ENCODE measurements at places on chromosomes 12 and 14.

DNA sequence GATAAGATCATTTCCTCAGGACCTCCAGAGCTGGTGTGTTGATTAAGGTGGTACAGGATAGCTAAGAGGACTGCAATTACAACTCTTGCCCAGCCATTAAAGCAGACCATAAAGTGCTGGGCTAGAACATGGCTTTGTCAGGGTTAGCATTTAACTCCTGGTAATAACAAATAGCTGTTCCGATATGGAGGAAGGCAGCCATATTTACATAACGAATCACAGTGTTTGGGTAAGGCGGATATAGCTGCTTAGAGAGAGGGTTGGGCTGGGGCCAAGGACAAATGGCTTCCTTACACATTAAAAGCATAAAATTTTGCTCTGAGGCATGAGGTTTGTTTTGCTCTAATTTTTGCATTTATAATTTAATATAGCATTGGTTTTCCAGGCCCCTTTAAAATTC lies 297.7 kb upstream of the DDHD1 start:
- no peak for DNase-seq

- DNase-seq: no peak
These were observed 17.5 kb upstream of the VSX2 start for GRCh38 chr14:74221741-74222140.

GRCh38 chr14:69615496-69616407 lies 4.4 kb downstream of the SUSD6 start:
- no peak for DNase-seq

DNA sequence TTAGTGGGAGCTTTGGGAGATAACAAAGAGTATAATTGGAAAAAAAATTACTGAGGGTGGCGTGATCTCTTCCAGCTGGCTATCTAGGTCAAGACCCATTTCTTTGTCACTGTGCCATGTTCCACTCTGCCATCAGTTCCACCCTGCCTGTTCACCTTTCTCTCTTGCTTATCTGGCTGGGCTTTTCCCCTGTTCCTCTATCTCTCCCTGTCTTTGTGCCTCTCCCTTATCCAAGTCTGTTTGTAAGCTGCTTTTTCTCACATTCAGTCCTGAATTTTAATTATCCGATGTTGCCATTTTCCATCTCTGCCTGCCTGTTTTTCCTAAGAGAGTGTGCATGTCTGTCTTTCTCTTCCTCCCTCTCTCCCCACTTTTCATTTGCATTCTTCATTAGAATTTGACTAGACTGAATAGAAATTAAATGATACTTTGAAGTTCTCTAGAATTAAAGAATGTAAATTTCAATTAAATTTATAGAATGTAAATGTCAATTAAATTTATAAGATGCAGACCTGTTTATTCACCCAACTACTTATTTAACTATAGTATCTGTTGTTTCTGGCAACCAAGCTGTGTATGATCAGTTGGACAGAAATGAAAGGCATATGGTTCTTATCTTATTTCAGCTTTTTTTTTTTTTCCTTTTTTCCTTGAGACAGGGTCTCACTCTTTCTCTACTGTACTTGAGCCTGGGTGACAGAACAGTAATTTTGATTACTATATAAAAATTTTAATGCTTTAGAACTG lies 40.9 kb upstream of the A2ML1 start:
- DNase-seq: no peak

GRCh38 chr12:10690906-10691305 lies 17.1 kb upstream of the STYK1 start:
- DNase-seq: no peak

- no peak for DNase-seq
These were observed 252.6 kb downstream of the FOXN3 start for GRCh38 chr14:89164168-89165073.

GRCh38 chr14:73244541-73245290 lies 7.4 kb downstream of the PAPLN start:
- no peak for DNase-seq

- no peak for DNase-seq
These were observed 203.6 kb upstream of the DIO3 start for GRCh38 chr14:101357559-101358319.

- DNase-seq: no peak
These were observed 20.4 kb downstream of the ACVR1B start for GRCh38 chr12:51971679-51972421.

DNA sequence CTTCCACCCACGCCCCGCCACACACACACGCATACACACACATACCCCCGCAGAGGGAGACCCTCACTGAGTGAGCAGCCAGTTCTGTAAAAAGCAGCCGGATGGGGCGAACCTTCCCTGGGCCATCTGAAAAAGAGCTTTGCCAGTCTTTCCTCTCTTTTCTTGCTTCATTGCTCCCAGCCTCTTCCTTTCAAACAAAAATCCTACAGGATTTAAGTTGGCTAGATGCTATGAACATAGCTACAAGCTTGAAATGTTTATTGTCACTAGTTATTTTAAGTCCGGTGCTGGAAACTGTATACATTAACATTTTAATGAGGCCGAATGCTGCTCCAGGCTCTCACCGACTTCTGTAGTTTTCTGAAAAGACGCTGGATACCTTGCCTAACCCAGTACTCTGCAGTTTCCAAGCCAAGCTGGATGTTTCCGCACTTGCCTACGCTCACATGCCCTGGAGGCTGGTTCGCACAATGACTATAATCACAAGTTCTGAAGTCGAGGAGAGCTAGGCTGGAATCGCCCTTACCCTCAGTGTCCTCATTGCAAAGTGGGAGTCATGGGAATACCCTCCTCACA lies 39.2 kb downstream of the LTBP2 start:
- DNase-seq: no peak

- DNase-seq: no peak
These were observed 88.7 kb upstream of the DHRS4 start for GRCh38 chr14:23864861-23865260.

DNA sequence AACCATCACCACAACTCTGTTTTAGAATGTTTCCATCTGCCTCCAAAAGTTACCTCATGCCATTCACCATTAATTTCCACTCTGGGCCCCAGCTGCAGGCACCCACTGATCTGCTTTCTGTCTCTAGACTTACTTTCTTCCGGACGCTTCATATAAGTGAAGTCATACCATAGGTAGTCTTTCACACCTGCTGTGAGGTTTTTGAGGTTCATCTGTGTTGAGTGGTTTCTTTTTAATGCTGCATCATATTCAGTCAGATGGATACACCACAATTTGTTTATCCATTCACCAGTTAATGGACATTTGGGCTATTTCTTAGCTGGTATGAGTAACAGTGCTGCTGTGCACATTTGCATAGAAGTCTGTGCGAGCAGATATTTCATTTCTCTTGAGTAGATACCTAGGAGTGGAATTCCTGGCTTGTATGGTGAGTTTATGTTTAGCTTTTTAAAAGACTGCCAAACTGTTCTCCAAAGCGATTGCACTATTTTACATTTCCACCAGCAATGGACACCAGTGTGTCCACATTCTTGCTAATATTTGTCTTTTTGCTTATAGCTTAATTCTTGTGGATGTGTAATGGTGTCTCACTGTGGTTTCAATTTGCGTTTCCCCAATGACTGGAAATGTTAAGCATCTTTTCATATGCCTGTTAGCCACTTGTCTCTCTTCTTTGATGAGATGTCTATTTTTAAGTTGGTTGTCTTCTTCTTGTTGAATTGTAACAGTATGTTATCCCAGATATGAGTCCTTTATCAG lies 48.3 kb downstream of the ZFYVE21 start:
- no peak for DNase-seq

- no peak for DNase-seq
These were observed 101.8 kb downstream of the SCARB1 start for GRCh38 chr12:124761871-124762270.

- DNase-seq: no peak
These were observed 63.7 kb upstream of the DDX11 start for GRCh38 chr12:31009976-31010375.

- DNase-seq: no peak
These were observed 444.0 kb upstream of the PDE3A start for GRCh38 chr12:19924360-19924759.

DNA sequence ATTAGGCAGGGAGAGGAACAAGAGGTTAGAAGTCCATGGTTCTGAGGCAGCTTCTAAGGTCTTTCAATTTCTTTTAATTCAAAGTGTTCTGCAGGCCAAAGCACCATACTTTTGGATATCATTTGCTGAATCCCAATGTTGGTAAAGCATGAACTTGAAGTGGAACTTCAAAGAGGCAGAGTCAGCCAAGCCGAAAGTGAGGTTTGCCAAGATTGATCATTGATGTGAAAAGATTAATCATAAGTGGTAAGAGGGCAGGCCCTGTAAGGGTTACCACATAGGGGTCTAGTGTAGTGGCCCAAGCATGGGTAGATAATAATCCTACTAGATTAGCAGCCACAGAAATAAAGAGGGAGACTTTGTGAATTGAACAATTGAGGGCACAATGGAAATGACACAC lies 191.7 kb upstream of the DIO2 start:
- DNase-seq: no peak

- no peak for DNase-seq
These were observed 99.1 kb upstream of the DYNC1H1 start for GRCh38 chr14:101865288-101865687.

DNA sequence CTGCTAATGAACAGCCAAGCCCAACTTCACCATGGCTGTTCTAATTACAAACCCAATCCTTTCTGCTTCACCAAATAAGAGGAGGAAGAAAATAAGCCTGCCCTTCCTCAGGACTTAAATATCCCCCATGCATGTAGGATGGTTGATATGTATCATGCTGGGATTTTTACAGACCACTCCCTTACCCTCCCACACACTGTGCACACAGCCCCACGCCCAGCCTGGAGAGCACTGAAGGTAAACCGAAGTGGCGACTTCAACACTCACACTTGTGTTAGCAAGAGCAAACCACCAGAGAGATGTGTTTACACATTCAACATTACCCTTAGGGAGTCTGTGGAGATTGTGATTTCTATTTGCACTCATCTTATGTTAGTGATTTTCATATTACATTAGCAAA lies 241.2 kb downstream of the EGLN3 start:
- no peak for DNase-seq

- no peak for DNase-seq
These were observed 16.3 kb downstream of the TMEM119 start for GRCh38 chr12:108581311-108582227.

DNA sequence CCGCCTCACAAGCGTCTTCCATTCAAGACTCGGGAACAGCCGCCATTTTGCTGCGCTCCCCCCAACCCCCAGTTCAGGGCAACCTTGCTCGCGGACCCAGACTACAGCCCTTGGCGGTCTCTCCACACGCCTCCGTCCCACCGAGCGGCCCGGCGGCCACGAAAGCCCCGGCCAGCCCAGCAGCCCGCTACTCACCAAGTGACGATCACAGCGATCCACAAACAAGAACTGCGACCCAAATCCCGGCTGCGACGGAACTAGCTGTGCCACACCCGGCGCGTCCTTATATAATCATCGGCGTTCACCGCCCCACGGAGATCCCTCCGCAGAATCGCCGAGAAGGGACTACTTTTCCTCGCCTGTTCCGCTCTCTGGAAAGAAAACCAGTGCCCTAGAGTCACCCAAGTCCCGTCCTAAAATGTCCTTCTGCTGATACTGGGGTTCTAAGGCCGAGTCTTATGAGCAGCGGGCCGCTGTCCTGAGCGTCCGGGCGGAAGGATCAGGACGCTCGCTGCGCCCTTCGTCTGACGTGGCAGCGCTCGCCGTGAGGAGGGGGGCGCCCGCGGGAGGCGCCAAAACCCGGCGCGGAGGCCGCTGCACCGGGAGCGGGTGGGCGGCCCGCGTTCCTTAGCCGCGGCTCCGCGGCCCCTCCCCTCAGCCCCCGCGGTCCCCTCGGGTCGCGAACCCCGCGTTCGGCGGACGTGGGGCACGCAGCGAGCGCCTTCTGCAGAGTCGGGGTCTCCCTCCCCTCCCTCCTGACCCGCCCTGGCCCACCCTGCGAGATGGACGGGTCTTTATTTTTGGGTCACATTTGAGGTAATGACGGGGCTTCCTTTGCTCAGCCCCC lies at the start of gene UBC:
Gene UBC (minus strand): TSS at position 259 of the 847 bp plus-strand sequence. CDS start 879 bp downstream, outside the sequence.
- DNase-seq: no peak

DNA sequence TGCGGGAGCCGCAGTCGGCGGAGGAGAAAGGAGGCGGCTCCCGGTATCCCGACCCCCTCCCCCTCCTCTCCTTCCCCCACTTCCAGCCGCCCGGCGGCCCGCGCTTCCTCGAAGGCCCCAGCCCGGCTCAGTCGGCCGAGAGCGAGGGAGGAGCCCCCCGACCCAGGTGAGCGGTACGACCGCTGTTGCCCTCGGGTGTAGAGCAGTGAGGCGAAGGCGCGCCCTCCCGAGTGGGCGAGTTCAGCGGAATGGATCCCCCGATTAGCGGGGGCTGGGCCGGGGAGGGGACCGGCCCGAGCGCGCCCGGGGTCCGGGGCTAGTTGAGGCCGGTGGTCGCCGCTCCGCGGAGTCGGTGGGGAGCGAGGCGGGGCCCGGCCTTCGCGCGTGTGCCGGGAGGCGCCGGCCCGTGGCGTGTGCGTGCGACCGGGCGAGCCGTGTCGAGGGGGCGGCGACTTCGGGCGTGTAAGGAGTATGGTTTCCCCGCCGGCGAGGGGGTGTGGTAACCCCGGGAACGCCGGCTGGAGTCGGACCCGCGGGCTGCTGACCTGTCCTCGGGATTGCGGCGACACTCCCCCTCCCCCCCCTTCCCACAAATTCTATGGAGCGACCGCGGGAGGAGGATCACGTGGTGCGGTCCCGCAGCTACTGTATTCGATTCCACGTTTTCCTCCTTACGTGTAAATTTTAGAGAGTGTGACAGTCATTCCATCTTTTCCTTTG lies 501 bp downstream of the RIMKLB start:
- peak; percentile 19 for DNase-seq

- no peak for DNase-seq
These were observed 143.9 kb upstream of the SSTR1 start for GRCh38 chr14:38063711-38064320.

DNA sequence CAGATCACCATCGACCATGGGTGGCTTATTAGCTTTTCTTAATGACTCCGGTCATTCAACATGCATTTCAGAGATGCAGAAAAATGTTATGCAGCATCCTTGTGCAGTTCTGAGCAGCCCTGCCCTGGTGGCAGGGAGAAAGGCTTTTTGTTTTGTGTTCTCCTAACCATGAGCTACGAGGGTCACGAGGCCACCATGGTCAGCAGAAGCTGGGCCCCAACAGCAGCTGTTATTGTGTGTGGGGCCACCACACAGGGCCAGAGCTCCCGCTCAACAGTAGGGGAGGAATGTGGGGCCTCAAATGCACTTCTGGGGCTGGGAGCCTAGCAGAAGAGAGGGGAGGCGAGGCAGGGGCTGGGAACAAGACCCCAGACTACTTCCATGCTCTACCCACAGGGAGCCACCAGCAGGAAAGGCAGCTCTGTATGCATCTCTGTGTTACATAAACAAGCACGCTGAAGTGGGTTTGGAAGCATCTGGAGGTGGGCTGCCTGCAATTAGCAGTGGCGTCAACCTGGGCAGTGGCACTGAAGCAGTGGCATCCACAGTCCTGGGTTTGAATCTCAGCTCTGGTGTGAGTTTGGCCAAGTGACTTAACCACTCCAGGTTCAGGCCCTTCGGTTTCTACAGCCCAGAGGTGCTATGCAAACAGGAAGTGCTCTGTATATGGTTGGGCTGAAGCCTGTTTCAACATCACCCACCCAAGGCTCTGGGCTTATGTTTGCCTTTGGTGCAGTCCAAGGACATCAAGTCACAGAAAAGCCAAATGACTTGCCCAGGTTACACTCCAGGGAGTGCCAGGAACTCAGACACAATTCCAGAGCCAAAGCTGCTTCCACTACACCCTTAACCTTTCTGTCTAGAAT lies 16.3 kb downstream of the GLTP start:
- DNase-seq: no peak
